ENCODE measurements at places on chromosomes 16 and 17.

- no peak for DNase-seq
Measured at GRCh38 chr17:31147507-31148202, 52.9 kb downstream of the NF1 start.

DNA sequence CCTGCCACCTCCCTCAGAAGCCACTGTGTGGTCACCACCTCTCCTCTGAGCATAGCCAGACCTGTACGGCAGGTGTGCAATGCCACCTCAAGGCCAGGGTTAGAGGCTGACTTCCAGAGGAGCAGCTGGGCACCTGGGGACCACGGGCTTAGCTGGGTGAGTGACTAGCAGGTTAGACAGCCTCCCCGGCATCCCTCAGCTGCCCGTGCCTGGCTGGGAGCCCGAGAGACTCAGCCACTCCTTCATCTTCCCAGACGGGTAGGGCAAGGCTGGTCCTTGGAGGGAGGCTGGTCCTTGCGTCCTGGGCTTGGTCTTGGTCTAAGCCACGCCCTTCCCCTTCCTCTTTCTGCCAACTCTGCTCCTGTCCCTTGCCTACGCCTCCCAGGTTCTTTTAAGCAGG lies 7.8 kb downstream of the CRHR1 start:
- DNase-seq, result no peak

DNA sequence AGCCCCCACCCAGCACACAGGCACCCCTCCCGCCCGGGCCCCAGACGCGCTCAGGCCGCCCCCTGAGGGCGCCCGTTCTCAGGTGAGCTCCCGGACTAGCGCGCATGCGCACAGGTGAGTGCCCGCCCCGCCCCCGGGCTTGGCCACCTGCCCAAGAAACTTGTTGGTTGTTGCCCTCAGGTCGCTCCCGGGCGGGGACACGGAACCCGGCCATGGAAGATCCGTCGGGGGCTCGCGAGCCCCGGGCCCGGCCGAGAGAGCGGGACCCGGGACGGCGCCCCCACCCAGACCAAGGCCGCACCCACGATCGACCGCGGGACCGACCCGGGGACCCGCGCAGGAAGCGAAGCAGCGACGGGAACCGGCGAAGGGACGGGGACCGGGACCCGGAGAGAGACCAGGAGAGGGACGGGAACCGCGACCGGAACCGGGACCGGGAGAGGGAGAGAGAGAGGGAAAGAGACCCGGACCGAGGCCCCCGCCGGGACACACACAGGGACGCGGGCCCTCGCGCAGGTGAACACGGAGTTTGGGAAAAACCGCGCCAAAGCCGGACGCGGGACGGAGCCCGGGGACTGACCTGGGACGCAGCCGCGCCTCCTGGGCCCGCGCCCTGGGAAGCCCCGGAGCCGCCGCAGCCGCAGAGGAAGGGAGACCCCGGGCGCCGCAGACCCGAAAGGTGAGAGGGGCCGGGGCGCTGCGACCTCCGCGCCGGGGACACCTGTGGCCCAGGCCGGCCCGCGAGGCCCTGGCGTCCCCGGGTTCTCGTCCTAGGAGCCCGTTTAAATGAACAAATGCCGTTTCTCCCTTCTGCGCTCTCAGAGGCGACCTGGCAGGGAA lies at the start of gene MARVELD3:
Gene MARVELD3, plus strand, starts transcription at position 167 of the 840 bp plus-strand sequence. Its CDS starts 46 bp downstream, at position 213.
- peak; percentile 21 for DNase-seq

- no peak for DNase-seq
Measured at GRCh38 chr17:47948706-47949196, 7.4 kb downstream of the PNPO start.

GRCh38 chr17:7443499-7444485 lies 1.1 kb upstream of the CHRNB1 start:
- no peak for DNase-seq

DNA sequence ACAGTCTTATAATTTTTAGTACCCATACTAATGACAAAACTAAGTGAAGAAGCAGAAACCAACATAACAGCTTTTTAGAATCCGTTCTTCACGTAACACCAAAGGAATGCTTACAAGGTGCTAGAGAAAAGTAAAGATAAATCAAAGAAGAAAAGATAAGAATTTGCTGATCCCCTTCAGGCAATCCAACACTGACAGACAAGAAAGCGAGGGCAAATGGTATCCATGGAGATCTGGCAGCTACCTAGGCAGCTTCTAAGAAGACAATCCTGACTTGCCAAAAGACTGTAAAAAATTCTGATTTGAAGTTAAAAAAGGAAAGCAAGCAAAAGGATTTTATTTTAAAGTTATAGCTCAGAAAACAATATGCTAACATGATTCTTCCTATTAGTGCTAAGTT lies 14.6 kb downstream of the BBS2 start:
- no peak for DNase-seq

DNA sequence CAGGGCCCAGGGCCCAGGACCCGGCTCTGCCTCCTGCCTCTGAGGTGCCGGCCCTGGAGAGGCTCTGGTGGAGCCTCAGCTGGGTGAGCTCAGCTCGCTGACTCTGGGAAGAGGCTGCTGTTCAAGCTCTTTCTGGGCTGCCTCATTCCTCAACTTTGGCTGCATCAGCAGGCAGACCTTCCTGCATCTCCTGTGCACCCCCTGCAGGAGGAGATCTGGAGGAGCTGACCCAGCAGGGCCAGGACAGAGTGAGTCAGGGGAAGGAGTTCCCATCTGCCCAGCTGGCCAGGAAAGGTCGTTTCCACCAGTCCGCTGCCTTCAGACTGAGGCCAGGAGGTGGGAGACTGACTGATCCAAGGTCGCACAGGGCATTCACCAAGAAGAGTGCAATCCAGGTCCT lies 10.7 kb downstream of the CRHR1 start:
- no peak for DNase-seq

DNA sequence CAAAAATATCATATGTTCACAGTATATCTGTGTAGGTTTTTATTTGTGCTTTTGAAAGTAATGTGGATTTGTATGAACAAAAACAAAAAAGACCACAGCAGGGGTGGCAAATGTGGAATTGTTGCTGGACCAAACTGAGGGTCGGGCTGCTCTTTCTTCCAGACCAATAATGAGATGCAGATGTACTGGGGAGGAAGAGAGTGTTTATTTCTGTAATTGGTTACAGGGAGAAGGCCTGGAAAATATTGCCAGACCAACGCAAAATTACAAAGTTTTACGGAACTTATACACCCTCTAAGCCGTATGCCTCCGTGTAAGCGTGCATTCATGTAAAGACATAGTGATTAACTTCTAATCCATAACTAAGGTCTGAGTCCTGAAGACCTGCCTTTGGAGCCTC lies 353.9 kb upstream of the C16orf82 start:
- DNase-seq, result no peak

- no peak for DNase-seq
Measured at GRCh38 chr16:50434872-50435478, 66.2 kb upstream of the BRD7 start.

- no peak for DNase-seq
Measured at GRCh38 chr17:41315204-41315794, at the start of gene KRTAP17-1. KRTAP17-1 (minus strand) TSS chr17:41315710; CDS start chr17:41315650, 60 bp downstream.

DNA sequence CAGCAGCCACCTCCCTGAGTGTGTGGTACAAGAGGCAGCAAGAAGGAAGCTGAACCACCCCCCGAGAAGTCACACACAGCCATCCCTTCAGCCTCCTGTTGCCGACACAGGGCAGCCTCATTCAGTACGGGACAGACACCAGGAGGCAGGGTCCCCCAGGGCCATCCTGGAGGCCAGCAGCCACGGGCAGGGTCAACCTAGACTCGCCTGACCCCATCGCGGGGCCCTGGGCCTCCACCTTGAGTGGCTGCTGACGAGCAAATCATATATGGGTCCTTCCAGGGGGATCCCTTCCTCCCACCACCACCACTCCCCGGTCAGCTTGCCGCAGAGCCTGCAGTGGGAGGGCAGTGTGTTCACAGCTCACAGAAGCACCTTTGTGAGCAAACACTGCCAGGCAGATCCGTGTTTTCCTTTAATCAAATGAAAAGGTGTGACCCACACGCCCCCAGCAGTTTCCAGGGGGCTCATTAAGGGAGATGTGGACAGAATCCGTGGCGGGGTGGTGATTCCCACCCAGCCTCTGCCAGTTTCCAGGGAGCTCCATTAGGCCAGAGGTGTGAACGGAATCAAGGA lies 5.6 kb upstream of the ACSF3 start:
- no peak for DNase-seq

DNA sequence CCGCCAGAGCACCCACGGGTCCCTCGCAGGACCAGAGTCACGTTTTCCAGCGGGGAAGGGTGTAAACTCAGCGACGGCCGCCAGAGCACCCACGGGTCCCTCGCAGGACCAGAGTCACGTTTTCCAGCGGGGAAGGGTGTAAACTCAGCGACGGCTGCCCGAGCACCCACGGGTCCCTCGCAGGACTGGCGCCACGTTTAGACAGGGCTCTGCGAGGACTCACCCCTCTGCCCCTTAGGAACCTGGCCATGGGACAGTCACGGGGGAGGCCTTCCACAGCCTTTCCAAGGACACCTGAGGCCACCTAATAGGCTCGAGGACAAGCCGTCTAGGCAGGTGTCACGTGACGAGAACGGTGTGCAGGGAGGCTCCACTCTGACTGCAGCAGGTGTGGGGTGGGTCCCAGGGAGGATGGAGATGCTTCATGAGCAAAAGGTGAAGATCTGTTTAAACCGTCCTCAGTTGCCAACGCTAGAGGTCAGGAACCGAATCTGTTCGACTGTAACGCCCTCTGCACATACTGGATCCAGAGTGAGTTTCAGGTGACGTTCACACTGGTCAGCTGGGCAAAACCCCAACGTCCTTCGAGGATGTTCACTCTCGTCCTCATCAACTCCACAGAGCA lies 48.0 kb upstream of the METRNL start:
- DNase-seq, result no peak

DNA sequence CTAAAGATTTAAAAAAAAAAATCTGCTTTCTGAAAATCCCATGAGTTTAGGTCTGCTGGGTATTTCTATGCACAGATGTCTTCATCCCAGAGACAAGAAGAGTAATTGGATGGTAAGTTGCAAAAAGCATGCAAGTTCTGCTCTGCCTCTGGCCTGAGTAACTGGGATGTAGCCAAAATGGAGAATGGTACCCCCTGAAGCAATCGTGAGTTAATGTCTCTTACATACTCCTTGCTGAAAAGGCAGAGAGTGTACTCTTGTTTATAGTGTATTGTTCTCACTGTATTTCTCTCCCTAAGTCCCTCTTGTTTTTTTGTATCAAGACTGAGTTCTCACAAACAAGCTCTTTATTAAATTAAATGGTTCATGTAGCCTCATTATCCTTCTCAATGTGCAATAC lies 259.0 kb downstream of the IRX3 start:
- no peak for DNase-seq

DNA sequence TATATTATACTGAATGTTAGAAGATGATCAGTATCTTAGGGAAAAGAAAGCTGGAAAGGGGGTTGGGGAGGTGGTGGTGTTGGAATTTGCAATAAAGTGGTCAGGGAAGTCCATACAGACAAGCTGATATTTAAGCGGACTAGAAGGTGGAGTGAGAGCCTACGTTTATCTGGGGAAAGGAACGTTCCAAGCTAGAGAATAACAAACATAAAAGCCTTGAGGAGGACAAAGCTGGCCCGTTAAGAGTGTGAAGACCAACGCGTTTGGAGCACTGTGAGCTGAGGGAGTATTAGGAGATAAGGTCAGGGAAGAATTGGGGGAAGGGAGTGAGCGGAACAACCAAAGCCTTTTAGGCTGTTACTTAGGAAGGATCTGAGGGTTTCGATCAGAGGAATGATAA lies 1.4 kb downstream of the DDX42 start:
- DNase-seq, result no peak

DNA sequence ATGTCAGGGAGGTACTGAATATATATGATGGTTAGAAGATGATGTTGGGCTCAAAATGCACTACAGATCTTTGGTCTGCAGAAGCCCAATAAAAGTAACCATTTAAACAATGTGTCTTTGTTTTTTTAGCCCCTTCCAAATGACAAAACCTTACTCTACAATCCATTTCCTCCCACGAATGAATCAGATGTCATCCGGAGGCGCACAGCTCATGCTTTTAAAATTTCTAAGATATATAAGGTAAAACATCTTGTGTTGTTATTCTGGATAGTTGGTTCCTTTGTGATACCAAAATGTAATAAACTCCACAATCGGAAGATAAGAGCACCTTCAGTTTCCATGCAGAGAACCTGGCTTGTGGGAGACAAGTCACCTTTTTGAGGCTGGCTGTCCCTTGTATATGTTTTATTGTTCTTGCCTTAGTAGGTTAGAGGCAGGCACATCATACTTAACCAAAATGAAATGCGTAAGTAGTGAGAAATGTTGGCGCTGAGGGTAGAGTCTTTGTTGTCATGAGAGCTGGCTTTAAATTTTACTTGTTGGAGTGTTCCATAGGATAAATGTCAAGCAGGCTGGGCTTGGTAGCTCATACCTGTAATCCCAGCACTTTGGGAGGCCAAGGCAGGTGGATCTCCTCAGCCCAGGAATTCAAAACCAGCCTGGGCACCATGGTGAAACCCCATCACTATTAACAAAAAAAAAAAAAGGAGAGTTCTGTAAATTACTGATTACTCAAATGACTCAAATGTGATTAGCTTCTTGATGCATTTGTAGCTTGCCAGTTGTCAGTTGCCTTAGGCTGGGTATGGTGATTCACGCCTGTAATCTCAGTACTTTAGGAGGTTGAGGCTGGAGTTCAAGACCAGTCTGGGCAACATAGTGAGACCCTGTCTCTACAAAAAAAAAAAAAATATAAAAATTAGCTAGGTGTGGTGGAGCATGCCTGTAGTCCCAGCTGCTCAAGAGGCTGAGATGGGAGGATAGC lies 19.7 kb upstream of the SNTB2 start:
- no peak for DNase-seq

DNA sequence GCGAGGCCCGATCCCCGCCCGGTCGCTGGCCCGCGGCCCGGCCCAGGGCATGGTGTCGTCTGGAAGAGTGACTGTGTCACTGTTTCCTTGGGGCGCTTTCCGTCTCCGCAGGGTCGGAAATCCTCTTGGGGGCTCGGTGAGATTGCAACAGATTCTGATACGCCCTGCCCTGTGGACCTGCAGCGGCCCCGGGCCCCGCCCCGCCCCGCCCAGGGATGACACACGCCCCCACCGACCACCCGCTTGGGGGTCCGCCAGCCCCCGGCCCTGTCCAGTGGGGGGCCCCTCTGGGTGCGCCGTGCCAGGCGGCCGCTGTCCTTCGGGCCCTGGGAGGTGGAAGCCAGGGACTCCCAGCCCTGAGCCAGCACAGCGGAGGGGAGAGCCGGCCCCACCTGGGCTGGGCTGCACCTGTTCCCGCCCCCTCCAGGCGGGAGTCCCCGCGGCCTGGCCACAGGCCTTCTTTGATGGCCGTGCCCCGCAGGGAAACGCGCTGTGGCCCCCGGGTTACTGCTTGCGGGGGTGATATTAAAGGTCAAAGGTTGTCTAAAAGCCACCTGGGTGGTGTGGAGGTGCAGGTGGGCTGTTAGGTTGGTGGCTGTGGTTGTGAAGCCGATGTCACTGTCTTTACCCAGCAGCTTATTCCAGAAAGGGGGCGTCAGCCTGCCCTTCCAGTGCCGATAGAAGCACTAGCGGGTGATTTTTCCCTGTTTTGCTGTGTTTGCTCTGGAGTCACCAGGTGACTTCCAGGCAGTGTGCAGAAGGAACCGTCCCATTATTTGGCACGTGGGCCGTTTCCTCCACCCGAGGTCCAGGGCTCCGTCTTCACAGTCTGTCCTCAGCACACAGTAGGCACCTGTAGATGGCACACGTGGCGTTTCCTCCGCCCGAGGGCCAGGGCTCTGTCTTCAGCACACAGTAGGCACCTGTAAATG lies 752 bp downstream of the TBC1D24 start:
- DNase-seq, result peak; percentile 54

Data from stimulated activated naive CD8-positive, alpha-beta T cell treated with anti-CD3 and anti-CD28 coated beads, Interleukin-15, amount 100 ng/mL, for 72 hours (primary cell).